CD4-positive, alpha-beta T cell treated with Interleukin-6 for 4 hours (primary cell): ENCODE measurements at places on chromosomes 1 and 21.

GRCh38 chr1:15708486-15709137 is 24.5 kb downstream of the PLEKHM2 start:
- DNase-seq: no peak

- no peak for DNase-seq
Measured at GRCh38 chr1:53123453-53124140, 18.8 kb downstream of the SLC1A7 start.

- DNase-seq: no peak
Measured at GRCh38 chr21:42557420-42557819, 43.8 kb downstream of the SLC37A1 start.

- no peak for DNase-seq
Measured at GRCh38 chr1:188689542-188689941, 1788.1 kb downstream of the BRINP3 start.

DNA sequence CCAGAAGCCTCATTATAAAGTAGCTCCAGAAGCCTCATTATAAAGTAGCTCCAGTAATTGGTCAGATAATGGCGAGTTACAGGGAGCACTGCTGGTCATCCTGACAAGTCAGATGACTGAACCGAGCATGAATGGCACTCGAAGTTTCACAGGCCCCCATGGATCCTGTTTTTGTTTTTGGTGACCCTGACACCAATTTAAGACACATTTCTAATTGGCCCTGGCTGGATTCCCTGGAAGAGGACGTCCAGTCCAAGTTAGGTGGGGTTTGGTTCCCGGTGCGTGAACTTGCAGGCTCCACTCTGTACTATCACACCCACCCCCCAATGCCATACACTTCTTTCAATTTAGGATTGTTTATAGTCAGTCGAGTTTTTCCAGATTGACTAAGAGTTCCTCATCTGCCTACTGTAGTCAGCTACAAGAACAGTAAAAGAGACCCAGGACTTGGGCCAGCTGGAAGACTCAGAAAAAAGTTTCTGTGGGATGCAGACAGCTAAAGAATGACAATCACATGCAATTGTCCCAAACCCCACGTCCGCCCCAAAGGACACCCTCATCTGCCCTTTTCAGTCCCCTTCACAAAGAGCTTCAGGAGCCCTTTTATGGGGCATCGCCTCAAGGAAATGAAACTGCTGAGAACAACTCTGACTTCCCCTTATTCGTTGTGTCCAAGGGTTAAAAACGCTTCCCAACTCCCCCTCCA is 2.7 kb downstream of the DHRS3 start:
- no peak for DNase-seq

- no peak for DNase-seq
Measured at GRCh38 chr1:154923695-154924094, 12.8 kb downstream of the PMVK start.

GRCh38 chr1:159428536-159428935 is 3.5 kb upstream of the OR10J4 start:
- DNase-seq: no peak

DNA sequence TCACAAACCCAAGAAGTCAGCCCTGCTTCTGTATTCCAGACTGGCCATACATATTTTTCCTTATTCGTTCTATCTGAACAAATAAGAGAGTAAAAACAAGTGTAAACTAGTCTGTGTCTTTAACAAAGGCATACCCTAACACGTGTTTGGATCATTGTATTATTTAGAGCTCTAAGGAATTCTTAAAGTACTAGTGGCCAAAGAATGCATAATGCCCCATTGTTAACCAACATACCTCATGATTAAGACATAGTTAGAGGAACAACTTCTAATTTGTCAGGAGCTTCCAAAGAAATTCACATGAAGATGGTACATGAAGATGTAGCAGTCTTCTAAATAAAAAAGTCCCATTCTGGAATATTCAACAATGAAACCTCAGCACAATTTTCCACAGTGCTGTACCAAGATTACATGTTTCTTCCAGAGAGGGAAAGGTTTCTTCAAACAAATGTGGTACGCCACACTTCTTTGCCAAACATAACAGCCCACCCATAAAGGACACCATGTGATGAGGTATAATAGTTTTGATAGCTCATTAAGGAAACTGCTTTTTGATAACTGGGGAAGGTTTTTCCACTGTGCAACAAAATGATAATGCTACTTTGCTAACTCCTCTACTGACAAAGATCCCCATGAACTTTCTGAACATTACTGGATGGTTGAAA is 5.0 kb downstream of the PALMD start:
- no peak for DNase-seq

DNA sequence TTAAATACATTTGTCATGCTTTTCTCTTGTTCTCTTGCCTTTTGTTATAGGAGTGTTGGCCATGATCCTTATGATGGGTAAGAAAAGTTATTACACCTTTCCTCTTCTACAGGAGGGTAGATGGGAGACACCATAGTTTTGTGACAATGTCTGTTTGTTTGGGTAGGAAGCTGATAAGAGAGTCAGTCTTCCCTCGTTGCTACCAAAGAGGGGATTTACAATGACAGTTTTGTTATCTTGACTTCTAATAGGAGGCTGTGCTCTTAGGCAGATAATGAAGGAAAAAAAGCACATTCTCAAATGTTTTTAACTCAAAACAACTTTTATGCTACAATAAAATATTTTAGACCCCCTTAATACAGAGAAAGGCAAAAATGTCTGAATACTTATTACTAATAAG is 48.0 kb upstream of the WLS start:
- DNase-seq: no peak

GRCh38 chr21:32007456-32007855 is 134.6 kb downstream of the HUNK start:
- no peak for DNase-seq

GRCh38 chr1:234398849-234399381 is 25.7 kb downstream of the COA6 start:
- no peak for DNase-seq

DNA sequence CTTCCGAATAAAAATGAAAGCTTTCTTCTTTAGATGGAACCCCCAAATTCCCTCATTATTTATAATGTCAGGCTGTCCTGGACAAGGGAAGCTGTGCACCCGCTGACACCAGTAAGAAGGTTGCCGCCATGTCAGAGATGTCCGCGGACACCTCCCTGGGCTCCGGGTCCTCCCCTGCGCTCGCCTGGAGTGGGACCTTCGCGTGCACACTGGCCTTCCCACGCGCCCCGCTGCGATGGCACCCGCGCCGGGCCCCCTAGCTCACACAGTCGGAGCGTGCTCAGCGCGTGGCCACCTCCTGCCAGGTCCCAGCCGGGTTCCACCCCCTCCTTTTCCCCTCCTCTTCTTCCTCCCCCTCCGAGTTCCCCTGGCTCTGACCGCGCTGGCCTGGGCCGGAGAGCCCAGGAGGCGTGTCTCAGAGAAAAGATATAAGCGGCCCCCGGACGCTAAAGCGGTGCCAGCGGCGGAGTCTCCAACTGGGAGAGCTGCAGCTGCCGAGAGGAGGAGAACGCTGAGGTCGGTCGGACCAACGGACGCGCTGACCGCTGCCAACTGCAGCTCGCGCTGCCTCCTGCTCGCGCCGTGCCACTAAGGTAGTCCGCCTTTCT is at the start of gene G0S2:
TSS of gene G0S2 (plus strand) at position 456 of the 608 bp plus-strand sequence. CDS start 273 bp downstream, outside the sequence.
- DNase-seq: peak; percentile 36

- DNase-seq: no peak
Measured at GRCh38 chr1:172585348-172585747, 52.4 kb downstream of the SUCO start.

DNA sequence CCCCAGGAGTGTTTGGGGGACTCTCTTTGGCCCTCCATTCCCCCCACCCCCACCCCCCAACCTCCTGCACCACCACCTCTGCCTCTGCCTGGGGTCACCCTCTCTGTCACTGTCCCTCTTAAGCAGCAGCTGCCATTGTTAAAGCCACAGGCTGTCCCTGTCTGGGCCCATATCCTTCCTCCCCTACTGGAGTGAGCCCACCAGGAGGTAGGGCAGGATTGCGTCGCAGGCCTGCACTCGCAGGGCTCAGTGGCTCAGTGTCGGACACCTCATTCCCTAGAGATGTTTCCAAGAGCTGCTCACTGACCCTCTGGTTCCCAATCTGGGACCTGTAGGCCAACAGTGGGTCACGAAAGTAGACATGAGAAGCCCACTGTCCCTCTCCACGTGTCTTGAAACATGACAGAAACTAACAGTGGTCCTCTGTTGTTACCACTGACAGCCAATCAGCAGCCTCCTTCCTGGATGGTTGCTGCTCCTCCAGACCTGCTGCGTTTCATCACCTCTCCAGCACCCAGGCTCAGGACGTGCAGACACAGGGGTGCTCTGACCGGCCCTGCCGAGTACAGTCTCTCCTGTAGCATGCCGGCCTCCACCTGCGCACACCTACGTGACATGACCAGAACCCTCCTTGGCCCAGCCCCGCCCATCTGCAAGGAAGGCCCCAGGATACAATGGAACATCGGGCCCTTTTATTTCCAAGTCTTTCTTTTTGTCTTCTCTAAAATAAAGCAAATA is 7.7 kb downstream of the PRDM15 start:
- no peak for DNase-seq

DNA sequence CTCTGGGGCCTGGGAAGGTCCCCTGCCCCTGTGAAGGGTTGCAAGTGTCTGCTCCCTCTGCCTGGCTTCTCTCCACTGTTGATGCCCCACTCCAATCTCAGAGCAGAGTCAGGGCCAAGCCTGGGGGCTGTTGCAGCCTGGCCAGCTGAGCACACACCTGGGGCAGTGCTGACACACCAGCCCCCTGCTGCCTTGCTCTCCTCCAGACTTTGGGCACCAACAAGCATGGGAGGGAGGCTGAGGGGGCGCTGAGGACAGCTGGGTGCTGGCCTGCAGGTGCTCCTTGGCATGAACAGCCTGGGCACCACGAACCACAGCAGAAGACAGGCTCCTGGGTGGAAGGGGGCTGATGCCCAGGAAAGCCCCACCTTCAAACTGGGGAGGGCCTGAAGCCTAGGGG is 9.6 kb upstream of the MTR start:
- no peak for DNase-seq

DNA sequence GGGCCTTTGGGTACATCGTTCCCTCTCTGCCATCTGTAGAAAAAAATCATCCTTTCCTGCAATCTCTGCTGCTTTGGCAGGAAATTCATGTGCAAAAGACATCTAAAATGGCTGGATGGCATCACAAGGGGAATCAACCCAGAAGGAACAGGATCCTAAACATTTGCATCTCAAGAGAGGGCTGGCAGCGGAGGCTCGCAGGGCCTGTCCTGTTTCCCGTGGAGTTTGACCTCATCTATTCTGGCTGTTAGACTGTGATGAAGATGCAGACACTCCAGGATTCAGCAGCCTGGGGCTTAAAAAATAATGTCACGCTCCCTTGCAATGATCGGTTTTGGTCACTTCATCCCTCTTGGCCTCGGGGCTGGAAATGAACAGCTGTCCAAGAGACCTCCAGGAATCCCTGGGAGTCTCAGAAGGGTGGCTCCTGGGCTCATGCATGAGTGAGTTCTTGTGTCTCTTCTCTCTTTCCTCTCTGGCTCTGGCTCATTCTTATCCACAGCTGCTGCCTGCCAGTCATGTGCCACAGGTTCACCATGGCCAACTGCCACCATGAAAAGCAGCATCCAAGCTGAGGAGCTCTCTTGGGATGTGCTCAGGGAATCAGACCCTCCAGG is 16.1 kb upstream of the PCP4 start:
- no peak for DNase-seq

DNA sequence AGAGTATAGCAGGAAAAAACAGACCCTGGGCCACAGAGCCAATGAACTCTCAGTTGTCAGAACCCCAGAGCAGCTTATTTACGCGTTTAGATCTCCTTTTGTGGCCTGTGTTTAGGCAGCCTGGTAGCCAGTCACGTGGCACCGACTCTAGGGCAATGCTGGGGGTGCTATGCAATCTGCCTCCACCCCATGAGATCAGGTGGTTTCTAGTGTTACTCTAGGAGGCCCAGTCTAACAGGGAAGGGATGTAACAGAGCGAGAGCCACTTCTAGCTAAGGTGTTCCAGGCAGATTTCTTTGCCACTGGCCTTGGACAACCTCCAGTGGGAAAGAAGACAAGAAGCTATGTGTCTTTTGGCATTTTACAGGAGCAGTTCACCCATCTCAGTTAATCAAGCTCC is 12.0 kb upstream of the A3GALT2 start:
- no peak for DNase-seq
